ENCODE measurements at places on chromosomes 1 and 21.

GRCh38 chr21:29115899-29116298, 14.5 kb upstream of the MAP3K7CL start:
- no peak for DNase-seq

GRCh38 chr1:27682351-27682944, 10.5 kb upstream of the IFI6 start:
- no peak for DNase-seq

- DNase-seq = no peak
Observed at GRCh38 chr1:236875975-236876374, 80.9 kb downstream of the MTR start.

GRCh38 chr1:13462682-13463081, 51.1 kb downstream of the LRRC38 start:
- no peak for DNase-seq

DNA sequence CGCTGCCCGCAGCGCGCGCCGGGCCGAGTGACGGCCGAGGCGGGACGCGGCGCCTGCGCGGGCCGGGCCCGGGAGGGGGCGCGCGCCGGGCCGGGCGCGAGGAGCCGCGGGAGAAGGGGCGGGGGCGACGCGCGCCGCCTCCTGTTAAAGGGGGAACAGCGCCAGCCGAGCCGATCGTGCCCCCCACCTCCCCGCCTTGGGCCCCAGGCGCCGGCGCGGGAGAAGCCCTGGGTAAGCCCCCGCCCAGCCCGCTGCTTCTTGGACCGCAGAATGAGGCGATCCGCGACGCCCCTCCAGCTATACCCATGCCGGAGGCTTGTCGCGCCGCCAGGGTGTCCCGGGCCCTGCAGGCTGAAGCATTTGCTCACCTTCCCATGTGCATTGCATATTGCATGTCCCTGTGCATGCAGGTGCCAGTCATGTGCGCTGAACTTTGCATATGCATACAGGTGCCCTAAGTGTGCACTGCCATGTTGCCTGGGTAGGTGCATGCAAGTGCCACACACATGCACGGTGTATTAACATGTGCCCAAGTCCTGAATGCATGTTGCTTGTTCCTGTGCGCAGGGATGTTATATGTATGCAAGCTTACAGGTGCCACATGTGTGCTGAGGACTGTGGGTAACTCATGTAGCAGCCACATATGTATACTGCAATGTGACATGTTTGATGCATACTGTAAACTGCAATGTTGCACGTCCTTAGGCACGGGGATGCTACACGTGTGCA, at the start of gene ADGRB2:
ADGRB2 (minus strand) TSS at position 29 of the 729 bp plus-strand sequence. CDS start 7,119 bp downstream, outside the sequence.
- no peak for DNase-seq

DNA sequence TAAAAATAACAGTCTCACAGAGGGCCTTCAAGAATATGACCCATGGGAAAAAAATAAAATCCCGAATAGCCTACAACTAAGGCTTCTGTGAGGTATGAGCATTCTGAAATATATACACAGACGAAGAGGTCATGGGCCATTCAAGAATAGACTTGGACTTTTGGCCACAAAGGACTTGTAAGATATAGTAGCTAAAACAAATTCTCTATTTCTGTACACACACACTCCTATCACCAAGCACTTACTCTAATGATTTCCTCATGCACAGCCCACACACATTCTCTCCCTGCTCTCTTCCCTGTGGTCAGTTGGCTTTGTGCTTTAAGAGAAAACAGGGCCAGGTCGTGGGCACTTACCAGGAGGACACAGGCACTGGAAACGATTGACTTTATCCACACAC, 69.7 kb upstream of the ADAM30 start:
- DNase-seq = no peak

DNA sequence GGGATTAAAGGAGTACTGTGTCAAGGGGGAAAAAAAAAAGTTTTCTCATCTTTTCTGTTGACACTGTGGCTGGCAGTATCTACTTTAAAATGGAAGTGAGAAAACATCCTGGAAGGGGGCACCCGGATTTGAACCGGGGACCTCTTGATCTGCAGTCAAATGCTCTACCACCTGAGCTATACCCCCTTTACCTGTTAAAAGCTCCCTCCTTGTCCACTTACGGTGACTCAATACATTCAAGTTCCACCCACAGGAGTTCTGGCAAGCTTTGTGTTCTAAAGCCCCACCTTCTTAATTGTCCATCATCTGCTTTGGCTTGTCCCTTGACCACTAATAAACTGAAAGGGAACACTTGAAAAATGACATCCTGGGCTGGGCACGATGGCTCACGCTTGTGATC, 68.2 kb downstream of the FNBP1L start:
- no peak for DNase-seq

- DNase-seq = no peak
Observed at GRCh38 chr1:12600880-12601633, 17.0 kb downstream of the DHRS3 start.

- DNase-seq = no peak
Observed at GRCh38 chr1:168019407-168019806, 82.5 kb upstream of the MPC2 start.

GRCh38 chr21:29295066-29295650, 3.6 kb upstream of the BACH1 start:
- no peak for DNase-seq

Measured in stimulated activated CD8-positive, alpha-beta memory T cell treated with anti-CD3 and anti-CD28 coated beads, Interleukin-15, amount 100 ng/mL, for 24 hours (primary cell).